ENCODE measurements at places on chromosomes 7 and 10. TPM values are rescaled to one million over a fixed set of nuclear protein-coding genes. Genes with fewer than 3 reads are reported as not detected.
A peak's percentile ranks its signal among the peaks of the same experiment; 100 is the strongest.

Gene NANOS1
- total RNA-seq, result 0.11 TPM

GRCh38 chr7:5625938-5626337 lies 155.5 kb downstream of the RNF216 start:
- peaks cover 41% of the 10 kb centered on the region for H3K4me1 ChIP-seq
- peaks cover 4% of the 10 kb centered on the region for H3K27me3 ChIP-seq
- peak overlapping the region; percentile 82 for H3K27ac ChIP-seq

DNA sequence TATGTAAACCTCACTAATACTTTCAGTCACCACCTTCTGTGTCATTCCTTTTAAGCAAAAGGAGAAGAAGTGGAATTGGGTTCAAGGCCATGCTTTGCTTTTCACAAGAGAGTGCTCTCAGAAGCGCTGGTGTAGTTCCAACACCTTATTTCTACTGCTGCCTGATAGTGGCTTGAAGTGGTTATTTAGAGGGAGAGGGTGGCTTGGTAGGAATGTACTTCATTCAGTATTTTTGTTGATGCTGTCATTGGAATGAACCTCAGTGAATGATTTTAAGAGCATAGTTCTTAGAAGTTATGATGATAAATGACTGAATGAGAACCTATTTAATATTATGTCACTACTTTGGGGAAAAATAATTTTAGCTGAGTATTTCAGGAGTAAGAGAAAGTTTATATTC lies 396.7 kb downstream of the EXOC4 start:
- H3K36me3 ChIP-seq, result no peaks in the 10 kb centered on the region

Gene TMEM196
- not detected for total RNA-seq

DNA sequence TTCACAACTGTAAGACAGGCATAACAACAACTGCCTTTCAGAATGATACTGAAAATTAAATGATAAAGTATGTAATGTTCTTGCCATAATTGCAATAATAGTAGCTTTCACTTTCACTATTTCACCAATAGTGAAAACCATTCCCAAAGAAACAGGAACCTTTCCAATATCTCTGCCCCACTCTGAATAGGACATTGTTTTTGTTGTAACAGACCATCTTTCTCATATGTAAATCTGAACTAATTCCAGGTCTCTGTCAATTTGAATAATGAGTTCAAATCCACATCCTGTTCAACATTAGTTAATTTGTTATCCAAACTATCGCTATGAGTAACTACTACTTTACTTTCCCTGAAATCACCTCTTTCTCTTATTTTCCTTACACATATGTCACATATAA lies 148.0 kb downstream of the LRRN3 start:
- peak overlapping the region; percentile 58 for H3K4me3 ChIP-seq
- H3K27me3 ChIP-seq, result no peaks in the 10 kb centered on the region
- no peak for DNase-seq
- H3K27ac ChIP-seq, result no peak overlapping the region
- H3K4me1 ChIP-seq, result peaks cover 18% of the 10 kb centered on the region
- peaks cover 6% of the 10 kb centered on the region for H3K36me3 ChIP-seq

Gene FBXL13
- total RNA-seq, result 0.48 TPM

- no peaks in the 10 kb centered on the region for H3K36me3 ChIP-seq
- no peak for DNase-seq
- H3K4me1 ChIP-seq, result no peaks in the 10 kb centered on the region
- H3K27me3 ChIP-seq, result peaks cover 4% of the 10 kb centered on the region
- no peak overlapping the region for H3K27ac ChIP-seq
- no peak overlapping the region for H3K4me3 ChIP-seq
Measured at GRCh38 chr10:86254526-86255174, 111.9 kb downstream of the GRID1 start.

Gene MICU1
- 61.0 TPM for total RNA-seq

DNA sequence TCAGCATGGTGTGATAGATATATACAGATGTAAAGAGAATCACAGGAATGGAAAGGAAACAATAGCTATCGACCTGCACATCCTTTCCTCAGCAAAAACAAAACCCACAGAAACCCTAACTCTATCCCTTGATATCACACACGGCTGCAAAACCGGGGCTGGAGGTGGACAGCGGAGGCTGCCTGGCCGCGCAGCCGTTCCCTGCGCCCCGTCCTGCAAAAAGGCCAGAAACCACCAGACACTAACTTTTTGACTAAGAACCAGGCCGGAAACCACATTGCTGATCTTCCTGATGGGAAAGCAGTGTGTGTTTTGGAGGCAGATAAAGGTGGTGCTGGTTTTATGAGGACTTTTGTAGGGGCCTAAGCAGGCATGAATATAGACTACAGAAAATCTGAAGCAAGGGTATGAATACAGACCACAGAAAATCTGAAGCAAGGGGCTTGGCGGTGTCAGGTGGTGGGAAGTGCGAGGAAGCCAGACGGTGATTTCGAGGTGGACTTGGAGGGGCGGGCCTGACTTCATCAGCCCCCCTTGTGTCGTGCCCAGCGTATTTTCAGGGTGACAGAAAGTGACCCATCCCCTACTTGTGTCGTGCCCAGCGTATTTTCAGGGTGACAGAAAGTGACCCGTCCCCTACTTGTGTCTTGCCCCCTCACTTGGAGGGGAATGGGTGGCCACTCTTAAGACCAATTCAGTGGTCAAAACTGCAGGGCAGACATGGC lies 123.3 kb downstream of the WDR37 start:
- peaks cover 19% of the 10 kb centered on the region for H3K27me3 ChIP-seq
- no peak for DNase-seq
- H3K4me1 ChIP-seq, result no peaks in the 10 kb centered on the region
- no peak overlapping the region for H3K4me3 ChIP-seq
- H3K36me3 ChIP-seq, result no peaks in the 10 kb centered on the region
- H3K27ac ChIP-seq, result no peak overlapping the region

Measured in HFFc6 (cell line).